ENCODE measurements at places on chromosomes 12 and 14.
A peak's percentile ranks its signal among the peaks of the same experiment; 100 is the strongest.

DNA sequence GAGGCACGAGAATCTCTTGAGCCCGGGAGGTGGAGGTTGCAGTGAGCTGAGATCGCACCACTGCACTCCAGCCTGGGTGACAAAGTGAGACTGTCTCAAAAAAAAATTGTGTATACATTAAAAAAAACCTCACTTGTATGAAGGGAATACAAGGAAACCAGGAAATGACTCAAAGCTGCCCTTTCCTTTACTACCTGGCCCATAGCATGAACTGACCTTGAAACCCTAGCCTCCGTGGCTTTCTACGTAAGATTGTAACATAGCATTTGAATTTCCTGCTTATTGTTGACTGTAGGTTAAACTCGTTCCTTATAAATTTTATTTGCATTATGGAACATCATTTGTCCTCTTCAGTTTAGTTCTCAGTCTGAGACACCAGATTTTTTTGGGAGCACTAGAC is 9.1 kb upstream of the DDX47 start:
- DNase-seq: no peak

GRCh38 chr12:56838621-56839488 is 75.7 kb downstream of the HSD17B6 start:
- DNase-seq: no peak

DNA sequence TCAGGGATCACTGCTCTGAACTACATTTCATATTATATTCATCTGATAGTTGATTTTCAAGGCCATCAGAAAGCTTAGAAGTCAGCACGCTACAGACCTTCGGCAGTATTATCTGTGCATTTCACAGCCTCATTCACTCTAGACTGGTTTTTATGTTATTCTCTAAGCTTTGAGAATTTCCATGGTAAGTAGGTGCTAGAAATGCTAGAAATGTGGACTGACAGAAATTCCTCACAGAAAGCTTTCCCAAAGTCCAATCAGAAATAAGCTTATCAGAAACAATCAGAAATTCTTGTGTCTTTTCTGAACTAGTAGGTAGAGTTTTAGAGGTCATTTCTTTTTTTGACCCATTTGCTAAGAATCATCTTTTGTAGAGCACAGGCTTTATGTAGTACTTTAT is 176.6 kb downstream of the TMTC3 start:
- DNase-seq: no peak

DNA sequence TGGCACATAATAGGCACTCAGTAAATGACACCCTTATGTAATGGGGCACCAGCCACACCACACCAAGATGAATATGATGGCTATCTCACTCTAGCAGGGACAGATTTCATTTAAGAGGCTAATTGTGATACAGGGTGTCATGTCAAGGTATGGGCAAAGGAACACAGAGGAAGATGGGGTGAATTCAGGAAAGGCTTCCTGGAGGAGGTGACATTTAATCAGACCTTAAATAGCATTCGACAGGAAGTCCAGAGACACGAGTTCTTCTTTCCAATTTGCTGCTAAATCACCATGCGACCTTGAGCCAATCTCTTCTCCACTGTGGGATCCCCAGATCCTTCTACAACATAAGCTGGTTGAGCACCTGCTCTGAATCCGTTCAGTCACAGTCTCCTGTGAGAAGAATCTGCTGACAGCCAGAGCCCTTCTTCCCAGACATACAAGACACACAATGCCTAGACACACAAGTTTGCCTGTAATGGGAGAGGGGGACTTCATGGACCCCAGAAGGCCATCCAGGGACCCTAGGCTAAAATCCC is 1.5 kb upstream of the DTX1 start:
- no peak for DNase-seq

- DNase-seq: no peak
Measured at GRCh38 chr12:68786929-68787328, 21.0 kb upstream of the MDM2 start.

DNA sequence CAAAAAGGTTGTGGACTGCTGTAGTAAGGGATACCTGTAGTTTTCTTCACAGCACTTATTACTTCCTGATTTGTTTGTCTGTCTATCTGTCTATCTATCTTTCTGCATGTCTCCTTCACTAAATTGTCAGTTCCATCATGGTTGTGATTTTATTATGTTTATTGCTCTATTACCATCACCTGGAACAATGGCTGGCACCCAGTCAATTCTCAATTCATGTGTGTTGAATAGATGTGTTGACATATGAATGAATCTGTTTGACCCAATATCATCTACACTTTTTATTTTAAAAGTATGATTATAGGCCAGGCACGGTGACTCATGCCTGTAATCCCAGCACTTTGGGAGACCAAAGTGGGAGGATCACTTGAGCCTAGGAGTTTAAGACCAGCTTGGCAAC is 224.4 kb downstream of the NUBPL start:
- DNase-seq: no peak

GRCh38 chr12:78698747-78699146 is 165.8 kb upstream of the SYT1 start:
- DNase-seq: no peak

DNA sequence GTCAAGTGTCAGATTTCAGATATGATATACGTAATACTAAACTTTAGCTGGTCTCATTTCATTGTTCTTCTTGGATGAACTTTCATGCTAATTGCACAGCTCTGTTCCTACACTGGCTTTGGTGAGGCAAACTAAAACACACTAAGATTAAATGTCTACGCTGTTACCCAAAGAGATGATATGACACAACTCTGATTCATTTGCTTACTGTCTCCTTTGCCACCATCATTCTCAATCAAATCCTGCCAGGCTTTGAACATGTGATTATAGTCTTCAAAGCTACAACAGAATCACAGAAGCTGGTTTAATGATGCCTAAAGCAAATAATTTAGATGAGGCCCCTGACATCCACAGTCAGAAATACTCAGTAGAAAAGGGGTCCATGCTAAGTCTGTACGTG is 37.7 kb downstream of the MDGA2 start:
- DNase-seq: no peak

- no peak for DNase-seq
Measured at GRCh38 chr12:85713373-85713772, 122.8 kb downstream of the RASSF9 start.

DNA sequence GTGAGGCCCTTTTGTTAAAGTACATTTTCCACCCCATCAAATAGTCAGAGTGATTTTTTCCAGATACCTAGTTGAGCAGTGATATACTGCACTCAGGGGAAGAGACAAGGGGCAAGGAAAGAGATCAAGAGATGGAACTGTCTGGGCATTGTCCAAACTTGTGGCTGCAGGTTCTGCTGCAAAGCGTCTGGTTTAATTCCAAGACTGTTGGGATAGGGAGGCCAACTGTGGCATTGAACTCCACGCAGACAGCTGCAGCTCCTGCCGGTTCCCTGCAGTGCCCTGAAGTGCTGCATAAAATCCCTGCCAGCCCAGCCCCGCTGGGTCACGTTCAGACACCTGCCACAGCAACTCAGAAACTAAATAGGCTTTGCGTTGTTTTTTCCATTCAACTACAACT is 30.5 kb downstream of the RPH3A start:
- no peak for DNase-seq

GRCh38 chr14:84404246-84404645 is 1125.7 kb upstream of the FLRT2 start:
- no peak for DNase-seq

DNA sequence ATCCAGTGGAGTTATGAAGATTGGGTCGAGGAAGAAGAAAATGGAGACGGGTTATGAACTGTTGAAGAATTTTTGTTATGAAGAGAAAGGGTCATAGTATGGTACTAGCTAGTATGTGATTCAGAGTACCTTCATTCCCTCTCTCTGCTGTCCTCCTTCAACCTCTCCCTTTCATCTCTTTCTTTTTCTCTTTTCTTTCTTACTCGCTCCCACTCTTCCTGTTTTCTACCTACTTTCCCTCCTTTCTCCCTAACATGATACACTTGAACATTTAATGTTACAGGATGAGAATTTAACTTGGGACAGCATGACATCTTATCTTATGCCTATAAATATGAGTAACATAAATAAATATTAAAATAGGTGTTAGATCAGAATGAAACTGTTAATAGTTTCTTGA is 112.9 kb downstream of the CCDC91 start:
- no peak for DNase-seq

- no peak for DNase-seq
Measured at GRCh38 chr14:64761441-64762043, 57.3 kb downstream of the PLEKHG3 start.

DNA sequence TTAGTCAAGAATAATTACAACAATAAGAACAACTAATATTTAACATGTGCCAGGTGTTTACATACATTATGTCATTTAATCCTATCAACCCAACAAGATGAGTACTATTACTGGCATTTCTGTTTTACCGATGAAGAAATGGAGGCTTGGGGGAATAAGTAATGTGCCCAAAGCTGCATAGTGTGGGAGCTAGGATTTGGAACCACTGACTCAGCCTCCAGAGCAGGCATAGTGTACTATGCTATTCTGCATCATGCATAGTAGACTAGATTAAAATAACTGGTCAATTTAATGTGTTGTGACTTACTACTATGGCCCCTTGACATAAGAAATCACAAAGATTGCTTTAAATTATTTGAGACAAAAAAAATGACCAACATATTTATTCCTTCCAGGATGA is 9.5 kb downstream of the GPR19 start:
- no peak for DNase-seq

DNA sequence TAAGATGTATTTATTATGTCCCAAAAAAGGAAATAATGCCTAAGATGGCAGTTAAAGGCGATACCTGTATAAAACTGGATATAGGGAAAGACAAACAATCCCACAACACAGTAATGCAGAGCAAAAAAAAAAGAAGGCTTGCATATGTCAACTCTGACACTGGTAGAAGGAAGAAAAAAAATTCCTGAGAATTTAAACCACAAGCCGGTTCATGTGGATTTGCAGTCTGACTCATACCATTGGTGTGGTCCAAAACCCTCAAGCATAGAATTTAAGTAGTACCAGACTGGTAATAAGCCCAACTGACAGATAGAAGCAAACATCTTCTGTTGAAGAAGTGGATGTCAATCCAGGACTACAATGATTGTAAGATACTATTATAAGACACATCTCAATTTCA is 7.2 kb downstream of the DNAI7 start:
- peak; percentile 70 for DNase-seq

DNA sequence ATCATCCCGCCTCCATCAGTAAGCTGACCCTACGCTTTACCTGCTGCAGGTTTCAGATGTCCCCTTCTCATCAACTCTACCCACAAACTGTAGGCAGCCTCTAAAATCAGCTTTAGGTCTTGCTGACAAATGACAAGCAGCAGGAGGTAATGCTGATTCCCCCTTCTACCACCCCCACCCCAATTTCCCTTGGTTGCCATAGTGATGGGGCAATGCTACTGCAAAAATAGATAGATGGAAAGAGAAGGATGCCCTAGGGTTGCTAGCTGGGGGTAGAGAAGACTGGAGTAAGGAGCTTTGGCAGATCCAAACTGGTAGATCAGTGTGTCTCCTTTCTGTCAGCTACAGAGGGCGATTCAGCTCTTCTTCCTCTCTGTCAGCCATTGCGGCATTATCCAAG is 19.8 kb upstream of the PDE1B start:
- no peak for DNase-seq

DNA sequence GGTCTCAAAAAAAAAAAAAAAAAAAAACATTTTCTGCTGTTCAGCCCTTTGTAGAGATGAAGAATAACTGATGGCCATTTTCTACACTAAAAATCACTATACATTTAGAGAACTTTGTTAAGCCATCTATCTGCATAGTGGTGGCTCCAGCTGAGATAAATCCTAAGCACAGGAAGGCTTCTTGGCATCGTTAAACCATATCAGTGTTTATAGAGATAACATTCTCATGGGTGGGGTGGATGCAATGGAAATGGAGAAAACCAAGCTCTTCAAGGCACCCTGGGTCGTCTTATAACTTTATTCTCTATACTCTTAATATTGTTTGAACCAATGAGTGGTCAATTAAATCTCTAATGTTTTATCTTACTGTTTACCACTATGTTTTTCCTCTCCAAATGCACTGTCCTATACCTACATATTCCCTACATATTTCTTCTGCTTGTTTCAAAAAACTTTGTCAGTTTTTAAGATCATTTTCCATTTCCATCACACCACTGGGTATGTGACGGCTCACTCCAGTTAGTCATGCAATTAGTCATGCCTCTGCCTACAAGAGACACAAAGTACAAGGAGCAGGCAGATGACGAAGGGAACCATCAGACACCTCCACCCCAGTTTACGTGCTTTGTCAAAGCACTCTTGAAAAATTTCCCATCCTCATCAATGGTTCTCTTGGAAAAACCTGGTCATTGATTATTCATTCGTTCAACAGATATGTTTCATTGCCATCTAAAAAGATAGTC is 119.3 kb upstream of the OVCH1 start:
- DNase-seq: no peak

GRCh38 chr12:24378548-24379407 is 429.3 kb upstream of the SOX5 start:
- no peak for DNase-seq

- DNase-seq: no peak
Measured at GRCh38 chr12:3097836-3098235, 20.7 kb downstream of the TSPAN9 start.

- no peak for DNase-seq
Measured at GRCh38 chr12:96995861-96996260, 88.8 kb downstream of the NEDD1 start.

DNA sequence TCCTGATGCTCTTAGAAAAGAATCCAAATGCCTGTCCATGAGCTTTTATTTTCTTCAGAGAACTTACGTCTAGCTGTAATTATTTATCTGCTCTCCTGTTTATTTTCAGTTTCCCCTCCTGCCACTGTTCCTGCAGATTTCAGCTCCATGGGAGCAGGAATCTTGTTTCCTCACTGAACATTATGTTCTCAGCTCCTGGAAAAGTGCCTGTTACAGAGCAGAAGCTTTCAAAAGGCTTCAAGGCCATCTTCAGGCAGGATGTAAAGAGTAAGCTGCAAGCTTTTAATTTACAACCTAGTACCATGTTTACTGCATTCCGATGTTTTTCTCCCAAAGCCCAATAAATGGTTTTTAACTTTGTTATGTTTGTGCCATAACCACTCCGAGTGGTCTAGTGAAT is 98.4 kb upstream of the BTG1 start:
- no peak for DNase-seq

GRCh38 chr12:11067514-11067913 is 5.4 kb upstream of the TAS2R46 start:
- DNase-seq: no peak

GRCh38 chr12:43758247-43758727 is 303 bp downstream of the PUS7L start:
- DNase-seq: no peak

DNA sequence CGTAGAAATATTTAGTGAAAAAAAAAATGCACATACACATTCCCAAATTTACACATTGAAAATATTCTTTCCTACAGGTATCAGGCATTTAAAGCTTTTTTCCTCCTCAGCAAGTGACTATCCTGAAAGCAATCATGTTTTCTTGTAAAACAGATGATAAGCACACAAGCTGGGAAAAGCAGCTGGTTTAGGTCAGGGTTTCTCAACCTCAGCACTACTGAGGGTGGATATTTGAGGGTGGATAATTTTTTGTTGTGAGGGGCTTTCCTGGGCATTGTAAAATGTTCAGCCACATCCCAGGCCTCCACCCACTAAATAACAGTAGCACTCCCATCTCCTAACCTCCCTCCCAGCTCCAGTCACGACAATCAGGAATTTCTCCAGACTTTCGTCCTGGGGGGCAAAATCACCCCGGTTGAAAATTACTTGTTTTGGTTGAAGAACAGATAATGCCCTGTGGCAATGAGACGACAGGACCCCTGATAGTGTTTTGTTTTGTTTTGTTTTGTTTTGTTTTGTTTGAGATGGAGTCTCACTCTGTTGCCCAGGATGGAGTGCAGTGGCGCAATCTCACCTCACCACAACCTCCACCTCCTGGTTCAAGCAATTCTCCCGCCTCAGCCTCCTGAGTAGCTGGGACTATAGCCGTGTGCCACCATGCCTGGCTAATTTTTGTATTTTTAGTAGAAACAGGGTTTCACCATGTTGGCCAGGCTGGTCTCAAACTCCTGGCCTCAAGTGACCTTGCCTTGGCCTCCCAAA is 15.0 kb upstream of the NT5DC3 start:
- no peak for DNase-seq
